ENCODE measurements at places on chromosomes 1 and 21. TPM values are rescaled to one million over a fixed set of nuclear protein-coding genes. Genes with fewer than 3 reads are reported as not detected.

The TNNI3K gene
- not detected for total RNA-seq

The SLC45A1 gene
- 0.97 TPM for total RNA-seq

The NCF2 gene
- not detected for total RNA-seq

The STXBP3 gene
- total RNA-seq, result 42.3 TPM

The ZNF648 gene
- not detected for total RNA-seq

The TMEM269 gene
- not detected for total RNA-seq

The TMOD4 gene
- not detected for total RNA-seq

GRCh38 chr1:66050633-66051032 is 257.9 kb downstream of the PDE4B start:
- no peak for DNase-seq

GRCh38 chr1:20790785-20791184 is 3.7 kb upstream of the HP1BP3 start:
- no peak for DNase-seq

- no peak for DNase-seq
Measured at GRCh38 chr1:91345395-91346005, 59.1 kb downstream of the HFM1 start.

GRCh38 chr21:33196941-33197374 is 32.8 kb upstream of the IFNAR2 start:
- DNase-seq, result peak; percentile 74

DNA sequence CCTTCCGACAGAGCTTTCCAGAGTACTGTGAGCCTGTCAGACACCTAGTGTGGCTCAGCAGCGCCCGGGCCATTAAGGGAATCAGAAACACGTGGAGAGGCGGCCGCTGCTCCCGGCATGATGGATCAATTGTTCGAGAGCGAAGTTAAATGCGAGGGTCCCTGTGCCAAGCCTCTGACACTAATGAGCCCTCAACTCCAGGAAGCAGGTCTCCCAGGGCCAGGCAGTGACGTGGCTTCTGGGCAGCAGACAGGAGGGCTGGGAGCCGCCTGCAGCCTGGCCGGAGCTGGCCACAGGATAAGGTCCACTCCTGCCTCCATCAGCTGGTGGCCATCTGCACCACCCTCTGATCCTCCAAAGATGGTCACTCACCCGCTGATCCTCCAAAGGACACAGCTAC is 67.5 kb upstream of the CLDN14 start:
- no peak for DNase-seq

DNA sequence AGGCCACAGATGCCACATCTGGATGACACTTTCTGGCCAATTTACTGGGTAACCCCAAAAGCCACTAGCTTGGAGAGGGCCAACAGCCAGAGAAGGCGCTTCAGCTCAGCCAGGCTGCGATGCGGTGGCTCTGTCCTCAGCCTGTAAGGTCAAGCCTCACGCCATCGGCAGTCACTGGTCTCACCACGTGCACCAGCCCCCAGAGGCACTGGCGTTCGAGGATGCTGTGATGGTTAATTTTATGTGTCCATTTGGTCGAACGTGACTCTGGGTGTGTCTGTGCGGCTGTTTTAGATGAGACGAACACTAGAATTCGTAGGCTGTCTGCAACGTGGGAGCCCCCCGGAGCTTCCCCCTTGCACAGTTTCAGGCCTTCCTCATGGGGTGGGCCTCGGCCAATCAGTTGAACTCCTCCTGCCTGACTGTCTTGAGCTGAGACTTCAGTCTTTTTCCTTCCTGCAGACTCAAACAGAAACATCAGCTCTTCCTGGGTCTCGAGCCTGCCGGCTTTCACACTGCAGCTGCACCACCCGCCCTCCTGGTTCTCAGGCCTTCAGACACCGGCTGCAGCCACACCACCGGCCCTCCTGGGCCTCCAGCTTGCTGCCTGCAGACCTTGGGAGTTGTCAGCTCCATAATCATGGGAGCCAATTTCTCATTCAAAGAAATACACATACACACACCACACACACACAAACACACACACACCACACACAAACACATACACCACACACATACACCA is 41.6 kb upstream of the SLC45A1 start:
- peak; percentile 16 for DNase-seq

DNA sequence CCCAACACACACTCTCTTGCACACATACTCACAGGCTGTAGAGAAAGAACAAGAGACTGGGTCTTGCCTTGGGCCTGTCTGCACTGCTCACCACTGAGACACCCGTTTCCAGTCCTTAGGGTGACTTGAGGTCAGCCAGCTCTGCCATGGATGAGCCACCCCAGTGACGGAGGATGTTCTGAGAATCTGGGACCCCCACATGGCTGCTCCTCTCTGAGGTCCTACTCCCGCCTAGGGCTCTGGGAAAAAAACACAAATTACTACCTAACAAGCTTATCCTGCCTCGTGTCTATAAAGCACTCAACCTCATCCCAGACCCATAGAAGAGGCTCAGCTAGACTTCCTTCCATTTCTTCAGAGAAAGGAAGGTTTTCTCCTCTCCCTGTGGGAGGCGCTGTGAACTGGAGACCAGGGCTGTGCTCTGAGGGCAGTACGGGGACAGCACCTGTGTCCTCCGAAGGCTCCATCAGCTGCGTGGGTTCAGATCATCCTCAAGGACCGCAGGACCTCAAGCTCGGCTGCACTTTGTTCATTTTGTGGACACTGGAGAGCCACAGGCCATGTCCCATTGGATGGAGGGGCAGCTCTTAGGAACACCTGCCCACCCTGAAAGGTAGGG is 4.3 kb upstream of the CLEC20A start:
- DNase-seq, result no peak

GRCh38 chr1:32020339-32020738 is 6.7 kb downstream of the KHDRBS1 start:
- DNase-seq, result peak; percentile 53

DNA sequence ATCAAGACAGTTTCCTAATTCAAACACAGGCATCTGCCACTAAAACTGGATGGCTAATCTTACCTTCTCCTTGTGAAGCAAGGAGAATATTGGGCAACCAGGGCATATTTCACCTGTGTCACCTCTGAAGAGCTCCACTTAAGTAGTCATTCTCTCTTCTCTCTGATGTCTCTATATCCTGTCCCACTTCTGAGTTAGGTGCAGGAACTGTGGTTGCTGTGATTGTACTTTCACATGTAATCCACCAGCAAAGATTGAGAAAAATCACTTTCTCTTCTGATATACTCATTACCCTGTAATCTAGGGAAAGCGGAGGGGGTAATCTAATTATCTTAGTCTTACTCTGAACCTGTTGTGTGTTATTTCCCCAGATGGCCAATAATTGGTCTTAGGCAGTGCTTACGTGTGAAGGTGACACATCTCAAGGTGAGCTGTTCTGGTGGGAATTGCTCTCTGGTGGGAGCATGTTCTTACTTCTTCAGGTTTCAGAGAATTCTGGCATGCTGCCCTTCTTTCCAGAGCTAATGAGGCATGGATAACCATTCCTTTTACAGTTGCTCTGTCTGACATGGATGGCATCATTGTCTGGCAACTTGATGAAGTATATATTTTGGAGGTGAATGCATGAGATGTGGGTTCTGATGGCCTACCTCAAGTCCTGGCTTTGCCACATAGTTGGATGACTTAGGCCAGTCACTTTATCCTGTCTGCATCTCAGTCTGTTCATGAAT is 12.0 kb downstream of the XCL2 start:
- no peak for DNase-seq

GRCh38 chr1:170539154-170539553 is 7.2 kb downstream of the GORAB start:
- DNase-seq, result no peak

- peak; percentile 41 for DNase-seq
Measured at GRCh38 chr1:230972855-230973271, 5.8 kb downstream of the TTC13 start.

GRCh38 chr1:198529414-198529813 is 11.1 kb downstream of the ATP6V1G3 start:
- DNase-seq, result peak; percentile 74

Data from GM23248 (cell line).